Activated CD8-positive, alpha-beta T cell treated with anti-CD3 and anti-CD28 coated beads for 36 hours (primary cell): ENCODE measurements at places on chromosomes 7 and 10.

GRCh38 chr7:81447351-81447952 lies 322.4 kb downstream of the HGF start:
- no peak for DNase-seq

- peak; percentile 89 for DNase-seq
These were observed 4.0 kb upstream of the IGF2BP3 start for GRCh38 chr7:23474094-23474828.

- DNase-seq, result no peak
These were observed 13.3 kb downstream of the CAV1 start for GRCh38 chr7:116538138-116538537.

GRCh38 chr7:38229386-38229785 lies 44.0 kb downstream of the TARP start:
- no peak for DNase-seq

DNA sequence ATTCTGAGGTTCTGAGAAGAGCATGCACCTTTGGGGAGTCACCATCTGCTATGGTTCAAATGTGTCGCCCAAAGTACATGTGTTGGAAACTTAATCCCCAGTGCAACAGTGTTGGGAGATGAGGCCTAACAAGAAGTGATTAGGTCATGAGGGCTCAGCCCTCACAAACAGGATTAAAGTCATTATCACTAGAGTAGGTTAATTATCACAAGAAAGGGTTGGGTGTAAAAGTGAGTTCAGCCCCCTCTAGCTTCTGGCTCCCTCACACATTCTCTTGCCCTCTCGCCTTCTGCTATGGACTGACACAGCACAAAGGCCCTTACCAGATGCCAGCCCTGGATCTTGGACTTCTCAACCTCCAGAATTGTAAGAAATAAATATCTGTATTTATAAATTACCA lies 100.3 kb upstream of the C10orf90 start:
- no peak for DNase-seq

- DNase-seq, result no peak
These were observed 28.3 kb downstream of the FZD1 start for GRCh38 chr7:91292506-91292905.

DNA sequence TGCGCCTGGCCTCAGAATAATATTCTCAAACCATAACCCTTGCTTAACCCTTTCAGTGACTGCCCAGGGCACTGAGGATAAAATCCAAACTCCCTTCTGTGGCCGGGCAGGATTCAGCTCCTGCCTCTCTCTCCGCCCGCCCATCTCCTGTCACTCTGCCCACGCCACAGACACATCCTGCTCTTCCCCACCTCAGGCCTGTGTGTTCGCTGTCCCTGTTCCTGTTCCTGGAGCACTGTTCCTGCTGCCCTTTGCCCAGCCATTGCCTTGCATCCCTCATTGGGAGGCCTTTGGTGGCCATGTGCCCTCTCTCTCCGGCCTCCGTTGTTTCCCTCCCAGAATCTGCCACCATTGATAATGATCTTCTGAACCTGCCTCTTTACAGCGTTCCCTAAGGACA lies 108.8 kb downstream of the SH3PXD2A start:
- no peak for DNase-seq

- DNase-seq, result no peak
These were observed 1377.4 kb downstream of the XPNPEP1 start for GRCh38 chr10:108545921-108546320.

DNA sequence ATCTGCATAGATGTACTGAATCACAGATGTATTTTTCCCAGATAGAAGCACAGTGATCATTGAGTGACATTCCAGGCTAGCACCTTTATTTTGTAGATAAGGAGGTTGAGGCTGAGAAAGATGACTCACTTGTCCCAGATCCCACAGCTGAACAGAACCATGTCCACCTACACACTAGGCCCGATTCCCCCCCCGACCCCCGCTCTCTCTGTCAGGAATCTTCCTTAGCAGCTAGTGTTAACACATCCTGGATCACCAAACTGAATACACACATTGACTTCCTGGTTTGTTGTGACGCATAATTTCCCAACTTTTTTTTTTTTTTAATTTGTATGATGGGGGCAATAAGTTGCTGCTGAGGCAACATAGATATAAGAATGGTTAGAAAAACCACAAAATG lies 5.2 kb downstream of the SFMBT2 start:
- DNase-seq, result peak; percentile 40

GRCh38 chr7:48512892-48513291 lies 341.6 kb downstream of the ABCA13 start:
- DNase-seq, result no peak

DNA sequence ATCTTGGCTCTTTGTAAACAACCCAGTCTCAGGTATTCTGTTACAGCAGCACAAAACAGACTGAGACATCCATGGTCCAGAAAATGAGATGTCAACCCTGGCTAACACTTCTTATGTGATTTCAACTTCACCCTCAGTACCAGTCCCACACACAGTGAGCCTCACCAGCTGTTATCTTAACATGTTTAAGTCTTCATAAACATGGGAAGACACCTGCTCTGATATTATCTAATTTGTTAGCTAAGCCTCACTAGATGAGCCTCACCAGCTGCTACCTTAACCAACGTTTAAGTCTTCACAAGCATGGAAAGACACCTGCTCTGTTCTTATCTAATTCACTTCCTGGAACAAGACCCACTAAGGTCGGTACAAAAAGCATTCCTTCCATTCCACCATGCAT lies 130.8 kb downstream of the CALN1 start:
- no peak for DNase-seq

GRCh38 chr10:34773636-34774630 lies 41.2 kb downstream of the PARD3 start:
- DNase-seq, result no peak

DNA sequence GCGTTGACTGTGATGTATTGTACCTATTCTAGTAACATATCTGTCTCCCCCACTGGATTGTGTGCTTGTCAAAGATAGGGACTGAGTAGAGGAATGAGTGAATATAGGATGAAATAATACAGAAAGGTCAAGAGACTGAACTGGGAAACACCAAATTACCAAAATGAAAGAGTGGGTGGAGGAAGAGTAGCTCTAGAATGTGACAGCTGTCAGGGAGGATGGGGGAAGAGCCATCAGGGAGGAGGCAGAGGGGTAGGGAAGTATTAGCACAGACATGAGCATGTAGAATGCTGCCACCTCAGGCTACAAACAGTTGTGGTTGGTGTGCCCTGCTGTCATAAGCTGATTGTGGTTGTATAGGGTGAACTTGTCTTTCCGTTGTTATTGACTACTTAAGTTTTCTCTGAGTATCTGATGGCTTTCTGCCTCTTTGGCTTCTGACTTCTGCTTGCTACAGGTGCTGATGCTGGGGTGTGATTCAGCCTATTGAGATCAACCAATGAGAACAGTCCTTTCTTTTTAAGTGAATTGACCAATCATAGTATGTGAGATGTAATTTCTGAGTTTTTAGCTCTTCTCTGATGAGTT lies 5.6 kb downstream of the CCSER2 start:
- DNase-seq, result peak; percentile 84

DNA sequence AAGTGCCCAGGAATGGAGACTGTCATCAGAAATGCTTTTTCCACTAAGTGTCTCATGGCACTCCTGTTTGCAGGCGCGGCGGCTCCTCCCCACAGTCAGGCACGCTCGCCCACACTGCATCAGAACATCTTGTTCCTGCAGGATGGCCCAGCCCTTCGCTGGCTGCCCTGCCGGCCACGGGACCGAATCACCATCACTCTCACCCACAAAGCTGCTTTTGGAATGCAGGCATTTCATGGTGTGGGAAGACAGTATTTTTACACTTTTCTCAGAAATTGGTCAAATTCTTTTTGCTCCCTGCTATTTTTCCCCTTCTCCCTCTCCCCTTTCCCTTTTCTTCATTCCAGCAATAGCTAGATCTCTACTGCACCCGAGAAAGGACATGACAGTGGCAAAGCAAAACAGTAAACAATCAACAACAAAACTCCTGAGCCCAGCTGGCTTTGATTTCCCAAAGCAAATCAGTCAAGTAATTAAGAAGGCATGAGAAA lies 176.1 kb upstream of the TNS3 start:
- DNase-seq, result no peak

DNA sequence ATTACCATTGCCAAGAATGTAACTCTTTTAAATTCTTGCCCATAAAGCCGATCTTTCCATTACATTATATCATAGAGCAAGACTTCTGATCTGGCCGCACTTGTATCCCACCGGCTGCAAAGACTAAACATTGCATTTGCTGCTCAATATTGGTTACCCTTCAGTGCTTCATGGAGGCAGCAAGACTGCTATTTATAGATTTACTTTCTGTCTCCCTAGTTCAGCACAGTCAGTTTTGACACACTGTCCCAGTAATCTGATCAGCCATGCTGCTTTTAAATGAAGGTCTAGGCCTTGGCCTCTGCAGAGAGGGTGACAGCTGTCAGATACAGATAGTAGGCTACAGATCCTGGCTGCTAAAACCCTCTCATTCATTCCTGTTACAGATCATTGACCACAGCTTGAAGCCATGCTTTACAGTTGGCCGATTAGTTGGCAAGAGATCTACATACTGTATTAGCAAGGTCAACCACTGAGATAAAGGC lies 562.6 kb upstream of the GALNT17 start:
- DNase-seq, result no peak
